ENCODE measurements at places on chromosomes 7 and 10.

DNA sequence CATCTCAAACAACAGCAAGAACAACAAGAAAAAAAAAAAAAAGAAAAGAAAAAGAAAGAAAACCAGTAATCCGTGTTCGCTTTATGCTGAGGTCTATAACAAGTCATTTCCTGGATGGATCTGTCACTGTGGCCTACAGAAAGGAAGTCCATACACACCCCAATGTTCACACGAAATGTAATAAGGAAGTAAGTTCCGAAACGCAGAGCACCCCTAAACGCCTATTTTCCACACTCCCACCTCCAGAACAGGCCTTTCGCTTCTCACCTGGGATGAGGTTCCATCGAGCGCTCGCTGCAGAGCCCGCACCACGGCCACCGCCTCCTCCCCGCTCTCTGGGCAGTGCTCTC lies 735 bp downstream of the ZNF394 start:
- DNase-seq: no peak

DNA sequence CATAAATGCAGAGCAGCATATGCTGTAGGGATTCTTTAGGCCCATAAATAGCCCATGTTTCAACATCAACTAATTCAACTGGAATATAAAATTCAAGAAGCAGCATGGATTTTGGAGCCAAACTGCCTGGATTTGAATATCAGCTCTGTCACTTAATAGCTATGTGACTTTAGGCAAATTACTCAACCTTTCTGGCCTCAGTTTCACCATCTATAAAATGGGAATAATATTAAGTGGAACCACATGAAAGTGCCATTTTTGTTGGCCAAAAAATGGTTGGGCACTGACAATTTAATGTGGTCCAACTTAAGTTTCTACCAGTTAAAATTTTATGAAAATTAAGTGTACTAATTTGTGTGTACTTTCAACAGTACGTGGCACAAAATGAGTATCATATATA lies 98.1 kb downstream of the GSAP start:
- DNase-seq: no peak

GRCh38 chr7:158655931-158656441 lies 48.6 kb downstream of the NCAPG2 start:
- DNase-seq: no peak

- peak; percentile 79 for DNase-seq
Measured at GRCh38 chr10:31318854-31319601, at the start of gene ZEB1. TSS of gene ZEB1 (plus strand) at chr10:31319216. CDS start at chr10:31319235, 19 bp downstream.

DNA sequence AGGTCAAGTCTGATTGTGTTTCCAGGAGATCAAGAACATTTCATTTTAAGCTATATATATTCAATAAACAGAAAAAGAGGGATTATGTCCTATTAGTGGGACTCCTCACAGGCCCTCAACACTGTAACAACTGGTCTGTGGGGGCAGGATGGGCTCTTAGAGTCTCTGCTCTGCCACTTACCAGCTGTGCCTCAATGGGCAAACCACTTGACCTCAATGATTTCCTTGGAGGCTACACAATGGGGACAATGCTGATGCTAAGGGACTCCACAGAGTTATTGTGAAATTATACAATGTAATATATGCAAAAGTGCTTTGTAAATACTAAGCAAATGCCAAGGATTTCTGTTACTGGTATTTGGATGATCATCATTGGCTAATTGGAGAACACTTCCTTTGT lies 33.2 kb upstream of the MXI1 start:
- DNase-seq: no peak

- DNase-seq: no peak
Measured at GRCh38 chr7:116340943-116341907, 130.9 kb downstream of the TES start.

DNA sequence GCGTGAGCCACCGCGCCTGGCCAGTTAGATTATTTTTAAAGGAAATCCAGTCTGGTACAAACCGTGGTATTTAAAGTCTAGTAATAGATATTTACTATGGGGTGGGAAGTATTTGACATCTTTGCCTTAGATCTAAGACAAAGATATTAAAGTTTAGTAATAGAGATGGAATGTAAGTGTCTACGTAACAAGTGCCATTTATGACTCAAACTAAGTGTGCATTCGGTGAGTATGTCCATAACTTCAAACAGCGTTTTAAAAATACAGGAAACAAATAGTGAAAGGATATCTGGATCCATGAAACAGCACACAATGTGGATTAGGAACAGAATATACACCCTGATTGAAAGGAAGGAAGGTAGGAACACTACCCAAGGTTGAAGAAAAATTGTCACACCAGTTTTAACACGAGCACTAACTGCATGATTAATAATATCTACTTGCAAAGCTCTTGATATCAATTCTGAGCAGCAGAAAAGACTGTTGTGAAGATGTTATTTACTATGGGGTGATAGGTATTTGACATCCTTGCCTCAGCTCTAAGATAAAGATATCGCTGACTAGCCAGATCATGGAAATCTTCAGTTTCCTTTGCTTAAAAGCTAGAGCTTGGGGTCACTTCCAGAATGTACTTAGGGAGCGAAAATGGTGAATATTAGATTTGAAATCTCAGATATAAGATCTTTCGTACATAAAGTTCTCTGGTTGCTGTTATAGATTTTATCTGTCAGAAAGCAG lies 48.7 kb downstream of the EPC1 start:
- no peak for DNase-seq

- no peak for DNase-seq
Measured at GRCh38 chr7:55171157-55171556, 152.3 kb downstream of the EGFR start.

DNA sequence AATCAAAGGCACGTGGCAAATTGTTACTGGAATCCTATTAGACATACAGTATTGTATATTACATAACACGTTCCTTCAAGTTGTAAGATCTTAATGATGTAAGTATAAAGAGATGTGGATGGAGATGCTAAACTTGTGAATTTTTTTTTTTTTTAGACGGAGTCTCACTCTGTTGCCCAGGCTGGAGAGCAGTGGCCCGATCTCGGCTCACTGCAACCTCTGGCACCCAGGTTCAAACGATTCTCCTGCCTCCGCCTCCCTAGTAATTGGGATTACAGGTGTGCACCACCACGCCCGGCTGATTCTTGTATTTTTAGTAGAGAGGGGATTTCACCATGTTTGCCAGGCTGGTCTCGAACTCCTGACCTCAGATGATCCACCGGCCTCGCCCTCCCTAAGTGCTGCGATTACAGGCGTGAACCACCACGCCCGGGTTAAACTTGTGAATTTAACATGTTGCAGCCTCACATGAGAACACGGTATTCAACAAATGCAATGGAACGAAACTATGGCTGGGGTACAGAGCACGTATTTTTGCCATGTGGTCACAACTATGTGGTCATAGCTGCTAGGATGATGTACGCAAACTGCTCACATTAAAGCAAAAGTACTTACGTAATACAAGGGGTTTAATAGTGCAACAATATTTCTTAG lies 818 bp upstream of the SUPV3L1 start:
- no peak for DNase-seq
